MCF 10A (cell line): ENCODE measurements at places on chromosomes 4 and X.

GRCh38 chrX:153414856-153415510 lies 3.7 kb downstream of the ZFP92 start:
- peak; percentile 6 for DNase-seq

GRCh38 chr4:146336410-146336807 lies 122.1 kb downstream of the REELD1 start:
- peak; percentile 23 for DNase-seq

GRCh38 chr4:101239665-101240064 lies 107.7 kb downstream of the PPP3CA start:
- no peak for DNase-seq

GRCh38 chrX:71650333-71650969 lies 16.9 kb upstream of the LOC101059915 start:
- DNase-seq = no peak

- DNase-seq = no peak
Observed at GRCh38 chrX:41720125-41720779, 3.7 kb upstream of the GPR82 start.

DNA sequence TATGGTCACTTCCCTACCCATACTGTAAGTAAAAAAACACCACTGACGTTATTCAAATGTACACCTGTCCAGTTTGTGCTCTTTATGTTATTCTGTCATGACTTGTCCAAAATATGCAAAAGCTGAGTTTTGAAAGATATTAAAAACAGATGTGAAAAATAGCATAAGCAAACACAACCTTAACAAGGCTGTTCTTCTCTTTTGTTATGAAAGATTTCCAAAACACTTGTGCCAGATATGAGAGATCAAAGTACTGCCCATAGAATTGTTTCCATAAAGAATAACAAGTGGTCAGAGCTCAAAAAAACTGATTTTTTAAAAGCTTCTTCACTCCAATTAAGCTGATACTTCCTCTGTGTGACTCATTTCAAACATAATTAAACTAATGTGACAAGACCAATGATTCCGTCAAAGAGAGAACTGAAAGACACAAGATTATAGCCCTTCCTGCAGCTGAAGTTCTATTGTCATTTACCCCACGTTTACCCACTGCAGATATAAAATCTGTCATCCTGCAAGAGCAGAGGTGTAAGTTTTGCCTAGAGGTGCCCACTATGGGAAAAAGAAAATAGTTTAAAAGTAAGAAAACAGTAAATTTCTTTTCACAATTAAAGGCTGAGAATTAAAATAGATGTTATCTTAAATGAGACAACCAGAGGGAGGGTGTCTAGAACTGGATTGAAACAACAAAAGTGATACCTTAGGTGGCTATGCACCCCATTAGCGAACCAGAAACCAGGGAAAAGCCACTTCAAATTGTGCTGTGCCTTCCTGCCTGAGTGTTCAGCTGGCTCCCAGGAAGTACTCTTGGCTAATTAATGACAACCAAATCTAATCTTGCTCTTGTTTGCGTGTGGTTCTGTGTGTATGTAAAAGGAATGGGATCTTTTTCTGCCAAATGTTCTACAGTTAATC lies 30.1 kb downstream of the RASSF6 start:
- DNase-seq = peak; percentile 8

DNA sequence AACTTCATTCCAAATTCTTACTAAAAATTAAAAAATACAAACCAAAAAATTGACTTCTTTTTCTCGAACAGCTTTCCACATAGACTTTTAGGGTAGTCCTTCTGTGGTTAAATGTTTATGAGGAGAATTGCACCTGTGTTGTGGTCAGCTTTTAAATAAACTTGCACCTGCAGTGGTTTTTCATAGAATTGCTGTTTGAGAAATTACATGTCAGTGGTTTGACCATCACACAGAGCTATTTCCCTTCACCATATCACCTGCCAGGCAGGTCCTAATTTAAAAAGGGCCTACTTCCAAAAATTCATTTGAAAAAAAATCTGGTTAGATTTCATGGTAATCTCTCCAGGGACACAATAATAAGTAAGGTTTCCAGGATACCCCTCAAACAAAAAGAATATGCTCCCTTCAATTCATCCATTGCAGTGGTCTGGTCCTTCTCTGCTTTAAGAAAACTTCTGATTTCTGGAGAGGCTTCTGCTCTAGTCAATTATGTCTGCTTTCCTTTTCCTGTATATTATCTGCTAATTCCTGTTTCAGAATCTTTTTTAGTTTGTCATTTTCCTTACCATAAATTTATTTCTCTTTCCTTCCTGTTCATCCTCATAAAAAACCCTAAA lies 9.8 kb upstream of the UTP3 start:
- DNase-seq = no peak

- DNase-seq = no peak
Observed at GRCh38 chrX:137549073-137549472, 16.9 kb upstream of the ZIC3 start.
